ENCODE measurements at places on chromosomes 5 and 9. TPM values are rescaled to one million over a fixed set of nuclear protein-coding genes. Genes with fewer than 3 reads are reported as not detected.

- no peak for DNase-seq
Observed at GRCh38 chr5:53956632-53957031, 353.7 kb downstream of the ARL15 start.

GRCh38 chr5:143599474-143599873 lies 196.0 kb upstream of the NR3C1 start:
- DNase-seq, result no peak

DNA sequence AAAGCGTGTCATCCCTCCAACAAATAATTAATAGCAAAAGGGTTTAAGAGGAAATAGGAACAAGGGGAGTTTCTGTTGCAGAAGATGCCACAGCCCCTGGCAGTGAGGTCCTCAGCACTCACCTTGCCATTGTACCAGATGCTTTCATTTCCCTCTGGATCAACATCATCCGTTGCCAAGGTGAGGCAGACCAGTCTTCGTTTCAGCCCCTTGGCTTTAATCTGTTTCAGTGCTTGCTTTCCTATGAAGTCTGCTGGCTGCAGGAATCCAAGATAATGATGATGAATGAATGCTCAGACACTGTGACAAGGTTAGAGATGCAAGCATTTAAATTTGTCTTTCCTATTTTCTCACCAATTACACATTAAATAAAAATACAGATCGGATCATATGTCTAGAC lies 20.0 kb upstream of the ARSB start:
- no peak for DNase-seq

The OSTF1 gene
- 32.9 TPM for polyA plus RNA-seq

The SCGB3A2 gene
- polyA plus RNA-seq, result not detected

GRCh38 chr5:72552041-72552557 lies 44.9 kb upstream of the ZNF366 start:
- DNase-seq, result no peak

DNA sequence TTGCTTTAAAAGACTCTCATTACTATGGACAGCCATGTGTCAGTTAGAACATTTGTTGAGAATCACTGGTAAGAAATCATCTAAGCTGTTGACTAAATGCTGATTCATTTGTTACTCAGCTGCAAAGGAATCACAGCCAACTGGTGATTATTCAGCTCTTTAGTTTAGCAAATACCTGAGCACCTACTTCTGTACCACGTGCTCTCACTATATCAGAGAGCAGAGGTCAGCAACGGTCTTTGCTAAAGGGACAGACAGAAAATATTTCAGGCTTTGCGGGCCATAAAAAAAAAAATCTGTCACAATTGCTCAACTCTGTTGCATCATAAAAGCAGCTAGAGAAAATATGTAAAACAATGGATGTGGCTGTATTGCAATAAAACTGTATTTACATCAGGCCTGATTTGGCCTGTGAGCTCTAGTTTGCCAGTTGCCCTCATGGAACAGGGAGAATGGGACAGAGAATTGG lies 377.6 kb downstream of the DNAH5 start:
- DNase-seq, result no peak

DNA sequence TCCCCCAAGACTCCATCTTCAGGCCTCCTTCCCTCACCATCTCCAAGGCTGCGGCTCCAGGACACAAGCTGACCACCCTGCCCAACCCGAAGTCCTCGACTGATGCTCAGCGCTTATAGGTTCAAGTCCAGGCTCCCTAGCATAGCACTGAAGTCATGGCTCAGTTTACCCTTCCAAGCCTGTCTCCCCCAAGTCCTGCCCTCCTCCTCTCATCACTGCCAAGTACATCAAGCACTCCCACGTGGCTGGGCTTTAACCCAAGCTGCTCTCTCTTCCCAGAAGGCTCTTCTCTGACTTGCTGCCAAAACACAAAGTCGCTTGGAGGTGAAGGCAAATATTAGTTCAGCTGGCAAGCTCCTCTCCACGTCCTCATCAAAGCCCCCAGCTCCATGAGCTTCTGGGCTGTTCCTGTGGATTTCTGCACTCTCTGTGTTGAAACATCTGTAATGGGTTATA lies 22.1 kb upstream of the MARCHF6 start:
- no peak for DNase-seq

The GMCL2 gene
- polyA plus RNA-seq, result not detected

- no peak for DNase-seq
Observed at GRCh38 chr5:143261748-143262392, 141.6 kb downstream of the NR3C1 start.

The NEUROG1 gene
- polyA plus RNA-seq, result not detected

DNA sequence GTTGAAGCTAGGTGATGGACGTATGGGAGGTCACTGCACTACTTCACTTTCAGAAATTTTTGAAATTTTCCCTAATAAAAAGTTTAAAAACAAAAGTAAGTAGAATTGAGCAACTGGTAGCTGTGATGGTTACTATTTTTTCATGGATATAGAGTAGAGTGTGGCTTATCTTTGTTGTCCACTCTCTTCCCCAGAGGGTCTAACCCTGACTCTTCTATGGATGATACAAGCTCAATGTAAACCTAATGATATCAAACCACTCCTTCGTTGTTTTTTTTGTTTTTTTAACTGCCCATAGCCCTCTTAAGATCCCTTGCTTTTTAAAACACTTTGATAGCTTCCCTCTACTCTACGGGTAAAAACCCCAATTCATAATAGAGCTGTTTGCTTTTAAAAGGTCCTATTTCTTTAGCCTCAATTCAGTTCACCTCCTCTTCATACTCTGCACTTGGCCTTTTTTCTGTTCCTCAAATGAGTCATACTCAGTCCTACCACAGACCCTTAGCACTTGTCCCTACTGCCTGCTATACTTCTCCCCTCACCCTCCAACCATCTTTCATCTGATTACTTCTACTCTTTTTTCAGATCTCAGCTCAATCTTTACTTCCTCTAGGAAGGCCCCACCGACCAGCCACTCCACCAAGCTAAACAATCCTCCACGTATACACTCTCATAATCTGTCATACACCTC lies 2.6 kb downstream of the HDAC3 start:
- no peak for DNase-seq

The PAPPA gene
- polyA plus RNA-seq, result 4.2 TPM

DNA sequence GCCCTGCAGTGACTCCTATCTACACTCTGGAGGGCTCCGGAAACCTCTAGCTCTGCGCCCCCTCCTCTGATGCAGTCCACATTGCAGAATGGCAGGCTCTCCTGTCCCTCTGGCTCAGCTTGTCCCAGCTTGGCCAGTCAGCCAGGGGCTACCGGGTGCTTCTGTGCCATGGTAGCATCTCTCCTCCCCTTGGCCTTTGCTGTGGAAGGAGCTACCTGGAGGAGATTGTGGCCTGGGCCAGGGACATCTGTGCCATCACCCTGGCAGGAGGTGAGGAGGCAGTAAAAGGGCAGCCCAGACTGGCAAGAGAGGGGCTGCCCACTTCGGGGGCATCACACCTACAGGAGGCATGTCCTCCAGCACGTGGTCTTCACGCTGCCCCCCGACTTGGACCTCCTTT lies 38.1 kb upstream of the FCN1 start:
- no peak for DNase-seq

- DNase-seq, result no peak
Observed at GRCh38 chr5:52597625-52598024, 190.1 kb upstream of the ITGA1 start.

DNA sequence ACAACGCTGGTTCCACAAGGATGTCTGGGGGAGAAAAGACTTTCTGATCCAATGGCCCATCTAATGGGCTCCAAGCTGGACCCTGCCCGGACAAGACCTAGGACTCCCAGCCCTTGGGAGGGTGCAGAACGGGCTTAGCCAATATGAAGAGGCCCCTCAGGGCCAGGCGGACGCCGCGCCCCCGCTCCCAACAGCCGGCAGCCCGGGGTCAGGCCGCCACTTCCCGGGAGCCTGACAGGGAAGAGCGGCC lies 493 bp downstream of the P4HA2 start:
- DNase-seq, result no peak

- DNase-seq, result no peak
Observed at GRCh38 chr5:40277161-40277906, 402.4 kb upstream of the PTGER4 start.

The QRFP gene
- 0.15 TPM for polyA plus RNA-seq

- no peak for DNase-seq
Observed at GRCh38 chr5:1003296-1003937, 5.2 kb upstream of the NKD2 start.

The S1PR3 gene
- polyA plus RNA-seq, result 47.4 TPM

GRCh38 chr9:132749306-132749705 lies 79.0 kb downstream of the GTF3C4 start:
- no peak for DNase-seq

- no peak for DNase-seq
Observed at GRCh38 chr9:33082538-33083326, 6.3 kb upstream of the SMU1 start.

DNA sequence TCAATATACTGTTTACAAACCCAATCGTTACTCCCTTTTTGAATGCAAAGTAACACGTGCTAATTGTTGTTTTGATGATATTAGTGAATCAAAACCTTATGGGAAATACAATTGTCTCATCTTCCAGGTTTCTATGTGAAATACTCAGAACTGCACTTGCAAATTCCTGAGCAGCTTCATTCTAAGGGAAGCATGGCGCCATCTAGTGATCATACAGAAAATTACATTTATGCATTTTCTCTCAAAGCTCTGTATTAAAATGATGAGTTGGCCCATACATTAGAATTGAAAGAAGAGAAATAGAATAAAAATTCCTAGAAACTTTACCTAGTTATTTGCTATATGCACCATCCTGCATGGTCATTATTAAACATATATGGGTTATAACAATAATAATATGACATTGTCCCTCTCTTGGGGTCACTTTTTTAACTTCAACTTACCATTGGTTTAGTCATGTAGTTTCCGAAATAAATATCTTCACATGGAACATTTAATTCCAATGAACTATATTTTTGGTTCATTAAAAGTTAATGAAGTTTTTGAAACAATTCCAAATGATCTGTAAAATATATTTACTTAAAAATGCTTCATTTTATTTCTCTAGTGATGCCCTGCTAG lies 220.0 kb downstream of the PDE4D start:
- peak; percentile 21 for DNase-seq

- no peak for DNase-seq
Observed at GRCh38 chr9:120366644-120367019, 213.3 kb downstream of the CDK5RAP2 start.

DNA sequence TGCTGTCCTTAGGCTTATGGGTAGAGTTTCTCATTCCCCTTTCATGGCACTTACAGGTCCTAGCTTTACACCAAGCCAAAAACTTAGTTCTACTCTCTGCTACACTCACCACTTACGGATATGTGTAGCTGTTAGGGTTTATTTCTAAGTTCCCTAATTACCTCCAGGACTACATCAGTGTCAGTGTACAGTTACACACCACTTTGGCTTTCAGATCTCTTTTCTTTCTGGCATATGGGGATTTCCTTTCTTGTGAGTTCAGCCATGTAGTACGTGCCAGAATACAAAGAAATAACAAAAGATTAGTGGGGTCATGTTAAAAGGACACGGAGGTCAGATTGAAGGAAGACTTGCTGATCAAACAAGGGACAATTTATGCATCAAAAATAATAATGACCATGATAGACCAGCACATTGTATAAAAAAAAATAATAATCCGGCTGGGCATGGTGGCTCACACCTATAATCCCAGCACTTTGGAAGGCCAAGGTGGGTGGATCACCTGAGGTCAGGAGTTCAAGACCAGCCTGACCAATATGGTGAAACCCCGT lies 41.8 kb downstream of the LYRM7 start:
- DNase-seq, result no peak

The CNTLN gene
- polyA plus RNA-seq, result 6.7 TPM

DNA sequence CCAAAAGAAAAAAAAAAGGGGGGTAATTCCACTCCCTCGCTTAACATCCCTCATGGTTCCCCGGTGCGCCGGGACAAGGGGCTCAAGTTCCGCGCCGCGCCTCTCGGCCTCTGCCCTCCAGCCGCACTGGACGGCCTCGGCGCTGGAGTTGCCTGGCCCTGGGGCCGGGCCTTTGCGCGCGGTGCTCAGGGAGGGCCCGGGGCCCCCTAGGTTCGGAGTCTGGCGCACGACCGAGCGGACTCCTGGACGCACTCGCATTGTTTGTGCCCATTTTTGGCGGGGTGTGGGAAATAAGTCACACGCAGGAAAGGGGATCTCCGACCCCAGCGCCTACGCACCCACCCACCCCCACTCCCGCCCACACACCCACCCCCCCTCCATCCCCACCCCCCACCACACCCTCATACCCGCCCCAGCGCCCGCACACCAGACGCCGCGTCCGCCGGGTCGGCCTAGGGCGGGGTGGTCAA lies 381 bp downstream of the MED22 start:
- DNase-seq, result no peak

The TLX3 gene
- 0.16 TPM for polyA plus RNA-seq

DNA sequence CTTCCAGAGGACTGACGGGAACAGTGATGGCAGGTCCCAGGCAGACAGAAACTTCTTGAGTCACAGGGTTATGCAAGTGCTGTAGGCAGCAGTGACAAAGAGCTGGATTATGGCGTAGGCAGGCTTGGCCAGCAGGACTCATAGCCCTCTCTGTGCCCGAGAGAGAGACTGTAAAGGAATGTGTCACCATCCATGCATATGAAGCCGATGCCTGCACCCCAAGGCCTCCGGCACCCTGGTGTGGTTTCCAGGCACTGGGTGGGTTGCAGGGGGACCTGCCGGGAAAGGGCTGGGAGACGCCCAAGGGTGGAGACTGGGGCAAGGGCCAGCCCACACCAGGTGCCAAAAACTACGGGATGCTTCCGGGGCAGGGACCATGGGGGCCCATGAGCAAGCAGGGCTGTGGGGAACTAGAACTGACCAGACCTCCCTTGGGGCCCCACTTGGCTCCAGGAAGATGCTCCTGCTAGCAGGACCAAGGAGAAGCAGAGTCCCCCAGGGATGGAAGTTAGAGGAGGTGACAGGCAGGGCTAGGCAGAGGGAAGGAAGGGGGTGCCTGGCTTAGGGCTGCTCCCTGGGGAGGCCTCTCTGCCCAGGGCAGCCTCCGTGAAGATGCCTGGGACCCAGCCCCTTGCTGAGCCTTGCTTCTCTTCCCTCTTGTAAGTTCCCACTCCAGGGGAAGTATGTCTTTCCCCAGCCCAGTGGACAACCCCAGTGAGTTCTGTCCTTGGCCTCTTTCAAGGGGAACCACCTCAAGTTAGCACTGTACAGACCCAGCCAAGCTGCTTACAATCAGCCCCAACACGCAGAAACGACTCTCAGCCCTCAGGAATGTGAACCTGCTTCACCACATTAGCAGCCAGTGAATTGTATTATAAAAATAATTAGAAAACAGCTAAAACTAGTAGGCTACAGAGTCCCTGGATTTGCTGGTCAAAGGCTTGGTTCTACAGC lies 10.5 kb upstream of the IPPK start:
- DNase-seq, result no peak

GRCh38 chr5:147332658-147333057 lies 97.8 kb downstream of the STK32A start:
- DNase-seq, result no peak

DNA sequence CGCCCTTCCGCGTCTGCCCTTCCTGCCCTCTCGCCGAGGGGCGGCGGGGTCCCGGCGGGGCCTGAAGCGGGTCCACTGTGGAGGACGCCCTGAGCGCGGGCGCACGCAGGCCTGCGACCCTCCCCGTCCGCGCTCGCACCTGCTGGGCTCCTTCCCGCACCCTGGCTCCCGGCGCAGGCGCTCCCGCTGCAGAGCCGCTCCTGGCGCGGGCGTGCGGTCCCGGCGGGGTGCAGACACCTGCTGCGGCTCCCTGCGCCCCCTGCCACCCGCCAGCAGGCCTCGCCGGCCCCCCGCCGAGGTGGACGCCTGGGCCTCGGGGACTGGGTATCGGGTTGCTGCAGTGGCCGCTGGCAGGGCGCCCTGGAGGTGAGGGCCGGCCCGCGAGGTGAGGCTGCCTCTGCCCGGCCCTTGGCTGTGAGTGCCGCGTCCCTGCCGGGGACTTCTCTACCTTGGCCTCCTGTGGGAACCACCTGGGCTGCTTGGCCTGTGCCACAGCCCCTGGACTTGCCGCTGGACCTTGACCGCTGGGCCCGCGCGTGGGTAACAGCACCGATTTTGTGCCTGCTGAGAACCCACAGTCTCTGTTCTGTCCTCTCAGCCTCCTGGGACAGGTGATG lies 627 bp downstream of the ARRDC1 start:
- no peak for DNase-seq
